ENCODE measurements at places on chromosomes 6 and 20.

- no peak for DNase-seq
Measured at GRCh38 chr6:40344566-40345167, 242.5 kb downstream of the LRFN2 start.

DNA sequence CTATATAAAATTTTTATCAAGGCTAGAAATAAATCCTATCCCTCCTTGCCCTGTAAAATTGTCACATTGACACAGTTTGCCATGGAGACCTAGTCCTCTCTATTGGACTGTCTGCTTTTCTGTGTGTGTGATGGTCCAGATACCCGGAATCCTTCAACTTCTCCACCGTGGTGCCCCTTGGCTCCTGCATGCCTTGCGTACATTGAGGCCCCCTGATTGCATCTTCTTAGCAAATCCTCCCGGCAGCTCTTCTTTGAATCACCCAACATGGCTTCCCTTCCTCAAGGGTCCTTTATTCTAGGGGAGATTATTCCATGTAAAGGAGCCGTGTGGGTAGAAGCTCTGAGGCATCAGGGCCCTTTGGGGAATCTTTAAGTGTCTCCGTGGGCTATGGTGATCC lies 219.5 kb downstream of the CDC5L start:
- no peak for DNase-seq

DNA sequence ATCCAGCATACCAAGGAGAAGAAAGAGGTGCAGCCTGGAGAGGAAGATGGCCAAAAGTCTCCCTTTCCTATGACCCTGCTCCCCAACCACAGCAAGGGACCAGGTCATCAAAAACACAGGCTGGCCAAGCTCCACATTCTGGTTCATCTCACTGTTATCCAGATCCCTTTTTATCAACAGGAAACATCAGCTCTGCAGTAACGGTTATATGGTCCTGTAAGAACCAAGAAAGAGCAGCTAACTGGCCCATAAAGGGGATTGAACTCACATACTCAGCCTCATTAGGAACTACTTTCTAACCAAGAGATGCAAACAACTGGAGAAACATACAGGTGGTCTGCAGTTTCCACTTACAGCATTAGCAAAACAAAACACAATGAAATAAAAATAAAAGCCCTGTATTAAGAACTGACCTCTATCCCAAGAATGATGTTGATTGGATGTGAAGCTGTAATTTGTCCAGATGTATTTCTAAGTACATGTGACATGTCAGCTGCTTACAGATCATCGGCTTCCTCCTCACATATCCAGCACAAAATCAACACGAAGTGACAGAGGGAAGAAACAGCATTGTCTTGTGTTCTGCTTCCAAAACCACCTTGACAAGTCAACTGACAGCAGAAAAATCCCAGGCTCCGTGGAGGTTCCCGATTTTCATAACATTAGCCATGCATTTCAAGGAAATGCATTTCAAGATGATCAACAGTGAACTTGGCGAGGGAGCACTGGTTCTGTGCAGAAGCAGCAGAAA lies 557.2 kb upstream of the AGPAT4 start:
- DNase-seq, result no peak

DNA sequence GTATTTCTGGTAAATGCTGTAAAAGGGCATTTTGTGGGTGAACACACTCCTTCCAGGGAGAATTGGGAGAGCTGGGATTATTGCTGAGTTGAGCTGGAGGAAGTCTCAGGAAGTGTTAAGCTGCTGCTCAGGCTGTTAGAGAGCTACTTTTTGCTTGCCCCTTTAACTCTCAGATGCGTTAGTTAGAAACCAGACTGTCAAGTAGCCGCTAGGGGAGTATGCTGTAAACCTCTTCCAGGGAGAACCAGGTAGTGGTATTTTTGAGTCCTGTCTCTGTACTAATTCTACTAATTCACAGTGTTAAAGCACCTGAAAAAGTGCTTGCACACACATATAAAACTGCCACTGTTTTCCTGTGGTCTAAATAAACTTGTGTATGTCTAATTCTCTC lies 6.6 kb upstream of the GFRAL start:
- no peak for DNase-seq

- peak; percentile 31 for DNase-seq
Measured at GRCh38 chr6:108002365-108003221, 44.6 kb upstream of the SEC63 start.

DNA sequence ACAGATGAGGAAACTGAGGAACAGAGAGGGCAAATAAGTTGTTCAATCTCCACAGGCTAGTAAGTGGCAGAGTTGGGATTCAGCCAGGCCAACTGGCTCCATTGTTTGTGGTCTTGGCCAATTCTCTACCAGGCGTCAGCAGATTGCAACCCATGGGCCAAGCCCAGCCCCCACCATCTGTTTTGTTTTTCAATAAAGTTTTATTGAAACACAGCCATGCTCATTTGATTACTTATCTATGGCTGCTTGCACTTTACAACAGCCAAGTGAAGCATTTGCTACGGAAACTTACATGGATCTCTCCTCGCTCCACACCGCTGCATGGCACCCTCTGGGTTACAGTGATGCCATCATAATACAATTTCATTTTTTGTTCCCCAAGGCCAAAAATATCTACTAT lies 90.8 kb downstream of the ZNF217 start:
- no peak for DNase-seq

DNA sequence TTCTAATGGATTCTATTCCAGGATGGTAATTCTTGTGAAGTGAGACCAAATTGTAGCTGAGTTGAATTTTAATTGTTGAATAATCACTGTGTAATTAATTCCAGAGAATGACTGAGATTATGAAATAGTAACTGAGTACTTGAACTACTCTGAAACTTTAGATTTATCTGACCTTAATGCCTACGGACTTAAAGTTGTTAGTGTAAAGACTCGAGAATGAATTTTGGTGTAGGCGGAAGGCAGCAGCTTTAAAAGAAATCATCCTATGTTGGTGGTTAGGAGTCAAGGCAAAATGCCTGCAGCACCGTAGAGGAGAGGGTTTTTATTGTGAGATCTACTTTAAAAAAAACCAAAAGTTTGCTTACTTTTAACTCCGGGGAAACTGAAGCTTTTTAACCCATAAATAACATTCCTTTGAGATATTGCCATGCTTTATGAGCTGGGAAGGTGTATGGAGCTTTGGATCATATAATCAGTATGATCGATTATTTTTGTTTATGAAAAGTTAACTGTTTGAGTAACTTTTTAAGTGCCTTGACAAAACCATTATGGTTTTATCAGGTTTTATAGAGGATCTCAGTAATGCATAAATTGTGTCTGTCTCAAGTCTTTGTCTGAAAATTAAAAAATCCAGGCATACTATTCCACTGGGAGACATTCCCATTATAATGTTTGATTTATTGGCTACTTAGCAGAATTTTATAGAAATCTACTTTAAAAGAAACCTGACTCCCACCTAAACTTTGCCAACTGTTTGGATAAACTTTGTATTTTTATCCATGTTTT lies 46.1 kb downstream of the MYO6 start:
- DNase-seq, result no peak

- DNase-seq, result no peak
Measured at GRCh38 chr6:150606168-150606591, 6.5 kb downstream of the PLEKHG1 start.

DNA sequence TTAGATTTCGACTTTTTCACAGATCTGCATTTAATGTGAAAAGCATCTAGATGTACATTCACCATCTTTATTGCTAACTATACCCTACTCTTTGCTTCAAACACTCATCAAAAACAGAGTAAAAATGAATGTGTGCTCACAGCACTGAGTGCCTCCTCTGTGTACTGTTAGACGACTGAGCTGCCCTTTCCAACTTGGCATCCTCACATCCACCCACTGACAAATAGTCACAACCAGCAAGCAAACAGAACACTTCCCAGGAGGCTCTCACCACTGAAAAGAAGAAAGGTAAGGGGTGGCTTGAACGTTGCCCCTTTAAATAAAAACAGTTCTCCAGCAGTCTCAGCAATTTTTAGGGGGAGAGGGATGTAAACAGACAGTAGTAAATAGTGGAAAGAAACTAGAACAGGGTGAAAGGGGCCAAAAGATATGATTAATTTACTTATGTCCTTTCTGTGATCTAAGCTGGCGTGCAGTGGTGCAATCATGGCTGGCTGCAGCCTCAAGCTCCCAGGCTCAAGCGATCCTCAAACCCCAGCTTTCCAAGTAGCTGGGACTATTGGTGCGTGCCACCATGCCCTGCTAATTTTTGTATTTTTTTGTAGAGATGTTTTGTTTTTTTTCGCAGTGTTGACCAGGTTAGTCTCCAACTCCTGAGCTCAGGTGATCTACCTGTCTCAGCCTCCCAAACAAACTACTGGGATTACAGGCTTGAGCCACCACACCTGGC lies 48.7 kb downstream of the IPCEF1 start:
- no peak for DNase-seq

DNA sequence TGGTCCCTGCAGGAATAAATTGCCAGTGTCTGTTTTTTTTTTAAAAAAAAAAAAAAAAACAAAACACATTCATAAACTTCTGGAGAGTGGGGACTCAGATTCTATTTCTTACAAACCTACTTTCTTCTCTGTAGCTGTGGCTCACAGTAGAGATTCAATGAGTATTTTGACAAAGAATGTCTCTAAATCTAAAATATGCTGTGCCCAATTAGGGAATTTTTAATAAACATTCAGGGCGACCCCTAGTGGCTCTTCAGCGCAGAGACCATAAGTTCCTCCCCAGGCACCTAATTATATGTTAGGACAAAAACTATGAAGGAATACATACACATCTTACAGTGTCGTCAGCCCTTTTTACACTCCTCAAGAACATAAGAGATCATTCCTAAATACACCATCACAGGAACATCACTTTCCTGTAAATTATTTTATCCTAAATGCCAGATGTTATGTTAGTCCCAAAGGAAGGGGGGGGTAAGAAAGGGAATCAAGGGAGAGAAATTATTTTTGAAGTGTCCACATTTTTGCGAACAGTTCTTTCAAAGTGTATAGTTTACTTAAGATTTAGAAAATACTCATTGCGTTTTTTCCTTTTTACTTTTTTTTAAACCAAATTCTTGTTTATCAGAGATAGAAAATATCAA lies 21.8 kb upstream of the NAA20 start:
- DNase-seq, result peak; percentile 79

Measured in choroid plexus epithelial cell (primary cell).